Stimulated activated CD4-positive, alpha-beta T cell treated with anti-CD3 and anti-CD28 coated beads, Interleukin-4, amount 100 ng/mL, for 48 hours (primary cell): ENCODE measurements at places on chromosomes 1 and 21.

- no peak for DNase-seq
Observed at GRCh38 chr1:47523835-47524215, 86.0 kb downstream of the FOXD2 start.

DNA sequence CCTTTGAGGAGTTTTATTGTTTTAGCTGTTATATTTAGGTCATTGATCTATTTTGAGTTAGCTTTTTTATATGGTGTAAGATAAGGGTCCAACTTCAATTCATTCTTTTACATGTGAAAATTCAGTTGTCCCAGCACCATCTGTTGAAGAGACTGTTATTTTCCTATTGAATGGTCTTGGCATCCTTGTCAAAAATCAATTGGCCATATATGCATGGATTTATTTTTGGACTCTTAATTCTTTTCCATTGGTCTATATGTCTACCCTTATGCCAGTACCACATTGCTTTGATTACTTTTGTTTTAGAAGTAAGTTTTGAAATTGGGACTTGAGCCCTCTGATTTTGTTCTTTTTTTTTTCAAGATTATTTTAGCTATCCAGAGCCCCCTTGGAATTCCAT is 35.8 kb upstream of the HUNK start:
- no peak for DNase-seq

DNA sequence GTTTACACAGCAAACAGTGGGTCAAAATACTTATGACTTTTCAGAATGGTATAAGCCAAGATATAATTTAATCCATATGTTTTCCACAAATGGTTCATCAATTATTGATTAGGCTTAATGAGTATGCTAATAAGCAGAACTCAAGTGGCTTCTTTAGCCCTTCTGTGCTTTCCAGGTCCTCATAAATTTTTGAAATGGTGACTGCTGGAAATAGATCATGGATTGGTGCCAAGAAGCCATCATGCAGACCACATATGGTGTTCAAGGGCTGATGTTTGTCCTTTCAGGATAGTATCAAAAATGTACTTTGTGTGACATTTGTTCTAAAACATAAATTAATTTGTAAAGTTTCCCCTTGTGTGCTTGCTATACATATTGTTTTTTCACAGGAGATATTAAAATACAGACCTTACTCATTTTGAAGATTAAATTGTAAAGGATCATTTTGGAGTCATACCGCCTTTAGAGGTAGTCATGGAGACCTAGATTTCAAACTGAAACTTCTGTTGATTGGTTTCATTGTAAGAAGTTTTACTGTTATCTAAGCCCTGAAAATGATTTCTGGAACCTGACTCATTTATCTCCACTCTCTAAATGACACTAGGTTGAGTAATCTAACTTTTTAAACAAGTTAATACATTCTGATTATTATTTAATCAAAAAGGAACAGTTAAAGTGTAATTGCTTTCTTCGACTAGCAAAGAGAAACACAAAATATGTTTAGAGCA is 507.9 kb downstream of the PLA2G4A start:
- no peak for DNase-seq

- DNase-seq: no peak
Observed at GRCh38 chr1:99672530-99673213, 26.8 kb downstream of the PALMD start.

DNA sequence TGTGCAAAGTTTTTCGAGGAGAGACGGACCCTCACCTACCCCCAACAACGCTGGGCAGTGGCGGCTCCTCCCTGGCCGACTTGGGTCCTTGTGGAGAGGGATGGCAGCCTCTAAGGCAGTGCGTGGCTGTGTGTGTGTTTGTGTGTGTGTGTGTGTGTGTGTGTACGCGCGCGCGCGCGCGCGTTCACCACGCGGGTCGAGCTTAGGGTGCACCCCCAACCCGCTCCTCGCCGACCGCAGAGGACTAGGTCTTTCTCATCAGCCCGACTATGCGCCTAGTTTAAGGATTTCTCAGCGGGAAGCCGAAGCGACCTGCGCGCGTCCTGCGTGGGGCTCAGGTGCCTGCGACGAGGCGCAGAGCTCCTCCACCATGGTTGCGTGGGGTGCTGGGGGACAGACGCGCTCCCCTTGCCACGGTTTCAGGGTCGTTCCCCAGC is 940 bp downstream of the SOX13 start:
- DNase-seq: no peak

- DNase-seq: no peak
Observed at GRCh38 chr21:30336596-30336995, 898 bp downstream of the KRTAP27-1 start.

DNA sequence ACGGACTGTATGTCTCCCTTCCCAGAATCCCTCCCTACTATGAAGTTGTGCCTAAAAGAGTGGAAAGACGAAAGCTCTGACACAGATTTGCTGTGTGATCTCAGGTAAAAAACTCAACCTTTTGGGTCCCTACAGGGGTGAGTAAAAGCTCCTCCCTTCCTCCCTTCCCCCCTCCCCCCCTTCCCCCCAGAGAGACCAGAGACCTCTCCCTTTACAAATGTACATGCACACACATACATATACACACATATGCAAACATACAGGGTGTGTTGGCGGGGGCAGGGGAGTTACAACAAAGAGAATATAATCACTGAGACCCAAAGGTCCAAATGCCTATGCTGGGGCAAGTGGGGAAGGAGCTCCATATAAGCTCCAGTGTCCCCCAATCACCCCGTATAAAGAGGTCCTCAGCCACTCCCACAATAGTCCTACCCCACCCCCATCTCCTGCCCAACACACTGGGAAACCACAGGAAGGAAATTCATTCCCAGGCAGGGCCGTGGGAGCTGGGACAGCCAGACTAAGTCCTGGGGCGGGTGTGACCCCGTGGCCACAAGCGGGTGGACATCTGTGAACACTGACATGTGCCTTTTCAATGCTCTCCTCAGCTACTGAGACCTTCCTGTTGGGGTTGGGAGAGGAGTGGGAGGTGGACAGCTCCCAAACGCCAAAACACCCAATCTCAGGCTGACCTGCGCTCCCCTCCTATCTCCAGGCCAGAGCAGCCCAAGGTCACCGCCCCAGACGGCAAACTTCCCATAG is 2.0 kb downstream of the MEF2D start:
- no peak for DNase-seq

DNA sequence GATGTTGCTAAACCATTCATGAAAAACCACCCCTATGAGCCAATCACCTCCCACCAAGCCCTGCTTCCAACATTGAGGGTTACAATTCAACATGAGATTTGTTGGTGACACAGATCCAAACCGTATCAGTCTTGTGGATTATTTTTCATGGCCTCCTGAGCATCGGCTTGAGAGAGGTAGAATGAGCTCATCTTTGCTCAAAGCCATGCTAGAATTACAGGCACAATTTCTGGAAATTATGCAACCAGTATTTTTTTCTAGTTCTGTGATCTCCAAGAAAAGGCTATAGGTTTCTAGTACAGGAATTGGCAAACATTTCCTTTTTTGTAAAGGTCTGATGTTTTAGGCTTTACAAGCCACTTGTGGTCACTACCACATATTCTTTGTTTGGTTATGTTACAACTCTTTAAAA is 219.4 kb downstream of the DUSP10 start:
- DNase-seq: no peak

DNA sequence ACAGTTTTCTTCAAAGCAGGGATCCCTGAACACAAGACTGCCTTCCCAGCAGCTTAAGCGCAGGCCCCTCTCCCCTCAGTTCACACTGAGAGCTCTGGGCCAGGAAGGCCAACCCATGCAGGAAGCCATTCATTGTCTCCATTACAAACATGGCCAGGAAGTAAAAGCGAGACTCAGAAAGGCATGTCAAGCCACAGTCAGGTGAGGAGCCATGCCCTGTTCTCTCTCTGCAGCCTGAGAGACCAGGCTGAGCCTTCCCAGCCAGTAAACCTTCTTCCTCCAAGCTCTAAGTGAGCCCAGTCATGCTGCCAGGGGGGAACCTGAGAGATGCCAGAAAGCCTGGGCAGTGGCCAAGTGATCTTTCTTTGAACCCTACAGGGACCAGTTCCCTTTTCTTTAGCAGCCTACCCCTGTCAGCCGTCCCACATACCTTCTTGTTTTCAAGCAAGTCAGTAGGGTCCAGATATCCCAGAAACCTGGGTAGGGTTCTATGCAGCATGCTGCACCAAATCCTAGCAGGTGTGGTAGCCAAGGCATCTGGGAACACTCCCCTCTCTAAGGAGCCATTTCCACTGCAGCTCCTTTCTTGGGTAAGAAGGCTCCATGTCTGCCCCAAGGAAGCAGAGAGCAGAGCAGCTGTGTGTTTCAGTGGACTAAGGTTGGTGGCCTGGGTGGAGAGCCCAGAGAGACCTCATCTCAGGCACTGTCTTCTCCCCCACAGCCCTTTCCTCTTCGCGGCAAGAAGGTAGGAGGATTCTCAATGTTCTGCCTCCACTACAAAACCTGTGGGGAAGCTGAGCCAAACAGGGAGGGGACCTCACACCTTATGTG is 977 bp downstream of the TRAF3IP3 start:
- no peak for DNase-seq

- no peak for DNase-seq
Observed at GRCh38 chr1:202074985-202075384, 47.7 kb upstream of the GPR37L1 start.

- DNase-seq: no peak
Observed at GRCh38 chr1:226884116-226884625, 13.8 kb downstream of the PSEN2 start.

- DNase-seq: peak; percentile 18
Observed at GRCh38 chr1:181014477-181015250, 8.0 kb downstream of the STX6 start.

DNA sequence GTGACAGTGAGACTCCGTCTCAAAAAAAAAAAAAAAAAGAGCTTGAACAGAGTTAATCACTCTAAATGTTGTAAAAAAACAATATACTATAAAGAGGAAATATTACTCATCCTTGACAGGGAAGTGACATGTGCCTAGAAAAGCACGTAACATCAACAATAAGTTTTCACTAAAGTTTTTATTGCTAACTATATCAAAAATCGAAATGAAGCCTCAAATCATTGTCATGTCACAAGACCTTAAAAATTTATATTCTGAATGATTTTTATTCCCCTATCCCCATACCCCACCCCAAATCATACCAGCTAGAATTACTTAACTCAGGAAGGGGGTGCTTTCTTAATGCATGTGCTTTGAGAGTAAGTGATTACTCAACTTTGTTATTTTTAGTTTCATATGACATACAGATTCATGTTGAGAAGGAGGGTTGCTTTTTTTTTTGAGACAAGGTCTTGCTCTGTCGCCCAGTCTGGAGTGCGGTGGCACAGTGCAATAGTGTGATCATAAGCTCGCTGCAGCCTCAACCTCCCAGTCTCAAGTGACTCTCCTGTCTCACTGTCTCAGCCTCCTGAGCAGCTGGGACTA is 53.6 kb upstream of the MUTYH start:
- DNase-seq: no peak

- DNase-seq: no peak
Observed at GRCh38 chr1:64041371-64042131, 161.9 kb upstream of the UBE2U start.

- DNase-seq: no peak
Observed at GRCh38 chr1:9419369-9420041, 119.8 kb upstream of the SLC25A33 start.
